ENCODE measurements at places on chromosomes 6 and 20.

GRCh38 chr6:116369540-116369939, 1.2 kb upstream of the DSE start:
- no peak for DNase-seq

DNA sequence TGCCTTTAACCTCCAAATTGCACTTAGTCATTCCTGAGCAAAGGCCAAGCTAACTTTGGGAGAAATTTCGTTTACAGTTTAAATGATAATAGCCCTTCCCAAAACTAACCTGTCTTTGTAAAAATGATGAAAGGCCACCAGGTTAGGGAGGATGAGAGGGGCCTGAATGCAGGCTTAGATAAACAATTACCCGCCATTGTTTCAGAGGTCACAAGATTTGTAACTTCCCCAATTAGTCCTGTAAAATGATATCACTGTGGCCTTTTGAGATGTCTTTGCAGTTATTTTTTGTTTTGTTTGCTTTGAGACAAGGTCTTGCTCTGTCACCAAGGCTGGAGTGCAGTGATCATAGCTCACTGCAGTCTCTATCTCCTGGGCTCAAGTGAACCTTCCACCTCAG, 26.3 kb downstream of the GNL1 start:
- DNase-seq: no peak

DNA sequence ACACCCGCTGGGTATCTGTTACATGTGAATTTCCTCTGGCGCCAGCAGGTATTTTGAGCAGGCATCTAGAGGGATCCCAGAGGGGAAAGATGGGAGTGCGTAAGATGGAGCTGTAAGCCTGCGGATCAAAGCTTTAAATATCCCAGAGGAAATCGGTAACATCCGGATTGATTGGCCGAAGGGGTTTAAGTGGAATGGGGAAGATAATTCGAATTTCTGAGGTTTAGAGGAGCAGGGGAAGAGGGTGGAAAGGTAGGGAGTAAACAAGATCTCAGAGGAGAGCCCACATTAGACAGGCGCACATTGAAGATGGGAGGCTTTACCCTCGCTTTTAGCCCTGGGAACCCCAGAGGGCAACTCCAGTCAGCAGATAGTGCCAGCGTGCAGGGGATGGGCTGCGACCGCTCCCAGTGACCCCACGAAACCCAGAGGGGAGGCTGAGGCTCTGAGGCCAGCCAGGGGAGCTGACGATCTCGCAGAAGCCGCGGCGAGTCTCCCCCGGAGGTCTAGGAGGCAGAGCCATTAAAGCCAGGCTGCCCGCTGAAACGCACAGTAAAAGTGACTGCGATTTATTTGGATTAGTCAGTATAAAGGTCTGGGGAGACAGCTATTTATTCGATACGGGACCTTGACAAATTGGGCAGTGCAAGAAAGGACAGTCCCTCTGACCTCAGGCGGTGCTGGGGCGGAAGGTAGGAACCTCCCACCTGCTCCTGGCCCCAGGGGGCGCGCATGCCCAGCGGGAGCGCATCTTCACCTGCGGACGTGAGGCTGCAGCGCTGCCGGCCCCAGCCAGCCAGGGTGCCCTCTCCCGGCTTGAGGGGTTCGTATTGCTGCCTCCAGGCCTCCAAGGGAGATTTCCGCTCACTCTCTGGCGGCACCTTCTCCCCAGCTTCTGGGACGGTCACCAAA, 34.3 kb upstream of the TCF21 start:
- no peak for DNase-seq

GRCh38 chr6:143939364-143939763, 68.7 kb downstream of the PLAGL1 start:
- no peak for DNase-seq

DNA sequence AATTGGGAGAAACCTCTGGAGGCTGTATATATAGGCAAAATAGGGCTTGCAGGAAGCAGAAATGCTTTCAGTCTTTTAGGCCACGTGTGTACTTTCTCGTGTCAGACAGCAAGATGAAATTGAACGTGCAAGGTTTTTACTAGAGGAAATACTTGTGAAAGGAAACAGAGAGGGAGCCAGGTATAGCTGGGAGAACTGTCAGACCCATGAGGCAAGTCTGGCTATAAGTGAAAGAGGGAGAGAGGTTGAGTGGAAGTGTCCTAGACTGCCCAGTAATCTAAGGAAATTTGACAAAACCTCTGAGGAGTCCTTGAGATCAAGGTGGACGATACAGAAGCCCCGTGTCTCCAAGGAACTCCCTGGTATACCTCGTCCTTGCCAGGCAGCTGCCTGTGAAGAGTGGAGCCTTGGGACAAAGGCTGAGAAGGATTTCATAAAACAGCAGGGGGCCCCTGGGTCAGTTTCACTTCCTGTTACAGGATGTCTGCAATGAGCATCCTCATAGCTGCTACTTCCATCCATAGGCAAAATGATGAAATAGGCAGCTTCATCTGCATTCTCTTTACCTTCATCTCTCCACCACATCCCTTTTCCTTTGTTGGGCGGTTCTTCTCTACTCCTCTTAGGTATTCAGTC, 114.4 kb upstream of the MAP3K7 start:
- no peak for DNase-seq

GRCh38 chr6:90241229-90241880, 55.3 kb downstream of the BACH2 start:
- DNase-seq: no peak

DNA sequence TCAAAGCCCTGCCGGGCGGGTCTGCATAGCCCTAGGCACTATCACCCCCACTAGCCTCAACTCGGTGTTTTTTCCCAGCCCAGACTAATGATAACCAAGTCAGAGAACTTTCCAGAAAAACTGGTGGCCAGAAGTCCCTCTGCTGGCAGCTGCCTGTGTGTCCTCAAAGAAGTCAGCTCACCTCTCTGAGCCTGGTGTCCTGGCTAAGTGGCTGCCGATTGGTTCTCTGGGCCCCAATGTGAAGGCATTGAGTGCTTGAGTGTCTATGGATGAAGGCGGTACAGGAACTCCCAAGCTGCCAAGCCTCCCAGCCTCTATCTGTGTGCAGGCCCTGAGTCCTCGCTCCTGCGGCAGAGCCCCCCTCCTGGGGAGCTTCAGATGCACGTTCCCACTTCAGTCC, 355.6 kb downstream of the TAF4 start:
- no peak for DNase-seq

DNA sequence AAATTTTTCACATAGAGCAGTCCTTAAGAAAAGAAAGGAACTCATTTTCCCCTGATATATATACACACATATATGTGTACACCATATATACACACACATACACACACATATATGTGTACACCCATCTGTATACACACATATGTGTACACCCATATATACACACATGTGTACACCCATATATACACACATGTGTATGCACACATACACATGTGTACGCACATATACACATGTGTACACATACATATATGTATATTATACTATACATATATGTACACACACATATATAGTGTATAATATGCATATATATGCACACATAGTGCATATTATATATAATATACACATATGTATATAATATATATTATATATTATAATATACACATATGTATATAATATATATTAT, 9.1 kb downstream of the MAP3K4 start:
- DNase-seq: no peak

DNA sequence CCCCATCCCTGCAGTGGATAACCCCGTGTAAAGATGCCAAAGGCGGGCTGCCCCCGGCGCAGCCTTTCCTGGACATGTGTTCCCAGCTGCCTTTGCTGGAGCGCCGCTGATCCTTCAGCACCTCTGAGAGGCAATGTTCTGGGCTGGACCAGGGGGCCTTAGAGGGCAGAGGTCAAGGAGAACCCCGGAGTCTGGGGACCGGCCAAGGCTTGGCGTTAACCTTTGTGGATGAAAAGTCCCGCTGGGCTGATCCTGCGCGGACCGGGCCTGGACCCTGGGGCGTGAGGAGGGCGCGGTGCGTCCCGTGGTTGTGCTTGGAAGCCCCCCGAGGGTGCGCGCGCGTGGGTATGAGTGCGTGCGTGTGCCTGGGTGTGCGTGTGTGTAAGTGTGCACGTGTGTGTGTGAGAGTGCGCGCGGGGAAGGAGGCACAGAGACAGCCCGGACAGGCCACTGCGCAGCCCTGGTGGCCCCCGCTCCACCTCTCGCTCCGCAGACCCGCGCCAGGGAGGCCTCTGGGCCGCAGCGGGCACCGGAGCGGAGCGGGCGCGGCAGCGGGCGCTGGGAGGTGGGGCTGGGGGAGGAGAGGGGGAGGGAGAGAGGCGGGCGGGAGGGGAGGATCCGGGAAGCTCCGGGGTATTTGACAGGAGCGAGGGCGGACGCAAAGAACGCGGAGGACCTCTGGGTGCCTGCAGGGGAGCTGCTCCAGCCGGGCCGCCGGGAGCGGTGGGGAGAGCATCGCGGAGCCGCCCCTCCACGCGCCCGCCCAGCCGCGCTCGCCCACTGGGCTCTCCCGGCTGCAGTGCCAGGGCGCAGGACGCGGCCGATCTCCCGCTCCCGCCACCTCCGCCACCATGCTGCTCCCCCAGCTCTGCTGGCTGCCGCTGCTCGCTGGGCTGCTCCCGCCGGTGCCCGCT, at the start of gene SMOC2:
SMOC2 (plus strand) TSS at position 665 of the 914 bp plus-strand sequence; CDS start at position 852, 187 bp downstream.
- no peak for DNase-seq

- DNase-seq: no peak
These were observed 245.8 kb downstream of the PKHD1 start for GRCh38 chr6:51841626-51842025.

DNA sequence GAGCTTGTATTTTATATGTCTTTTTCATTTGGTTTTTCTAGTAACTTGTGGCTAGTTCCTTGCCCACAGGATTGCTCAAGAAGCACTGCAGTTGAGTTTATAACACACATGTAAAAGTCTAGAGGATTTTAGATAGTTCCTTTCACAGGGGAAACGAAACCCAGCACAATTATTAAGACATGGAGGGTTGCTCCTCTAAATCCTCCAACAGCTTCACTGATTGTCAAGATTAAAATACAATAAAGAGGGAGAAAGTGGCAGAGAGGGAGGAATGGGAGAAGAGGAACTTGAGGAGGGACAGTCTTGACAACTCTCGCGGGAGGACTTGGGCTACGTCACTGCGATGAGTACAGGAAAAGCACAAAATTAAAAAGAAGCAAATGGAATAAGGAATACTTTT, 9.7 kb upstream of the TBC1D7 start:
- no peak for DNase-seq

GRCh38 chr20:45727044-45727443, 4.9 kb downstream of the SPINT4 start:
- no peak for DNase-seq

- no peak for DNase-seq
These were observed 174.9 kb downstream of the CD109 start for GRCh38 chr6:73870907-73871306.

DNA sequence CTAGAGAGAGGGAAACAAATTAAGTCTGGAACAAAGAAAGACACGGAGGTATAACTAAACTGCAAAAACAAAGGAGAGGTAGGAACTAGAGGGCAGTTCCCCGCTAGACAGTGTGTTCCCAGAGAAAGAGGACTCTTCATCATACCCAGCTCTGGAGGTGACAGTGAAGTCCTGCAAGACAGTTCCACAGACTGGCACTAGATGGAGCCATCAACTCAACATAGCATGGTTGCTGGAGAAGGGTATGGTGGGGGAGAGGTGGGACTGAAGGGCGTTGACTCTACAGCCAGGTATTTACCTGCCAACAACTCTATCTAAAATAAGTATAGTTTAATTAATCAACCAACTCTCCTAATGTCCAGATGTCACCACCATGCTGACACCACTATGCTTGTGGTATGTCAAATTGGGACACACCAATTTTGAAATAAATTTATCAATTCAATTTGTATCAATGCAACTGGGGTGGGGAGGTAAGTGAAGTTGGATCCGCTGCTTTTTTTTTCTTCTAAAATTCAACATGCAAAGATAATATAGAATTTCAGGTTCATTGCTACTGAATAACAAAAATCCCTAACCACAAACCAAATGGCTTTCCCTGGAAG, 9.7 kb downstream of the BACH2 start:
- peak; percentile 37 for DNase-seq

DNA sequence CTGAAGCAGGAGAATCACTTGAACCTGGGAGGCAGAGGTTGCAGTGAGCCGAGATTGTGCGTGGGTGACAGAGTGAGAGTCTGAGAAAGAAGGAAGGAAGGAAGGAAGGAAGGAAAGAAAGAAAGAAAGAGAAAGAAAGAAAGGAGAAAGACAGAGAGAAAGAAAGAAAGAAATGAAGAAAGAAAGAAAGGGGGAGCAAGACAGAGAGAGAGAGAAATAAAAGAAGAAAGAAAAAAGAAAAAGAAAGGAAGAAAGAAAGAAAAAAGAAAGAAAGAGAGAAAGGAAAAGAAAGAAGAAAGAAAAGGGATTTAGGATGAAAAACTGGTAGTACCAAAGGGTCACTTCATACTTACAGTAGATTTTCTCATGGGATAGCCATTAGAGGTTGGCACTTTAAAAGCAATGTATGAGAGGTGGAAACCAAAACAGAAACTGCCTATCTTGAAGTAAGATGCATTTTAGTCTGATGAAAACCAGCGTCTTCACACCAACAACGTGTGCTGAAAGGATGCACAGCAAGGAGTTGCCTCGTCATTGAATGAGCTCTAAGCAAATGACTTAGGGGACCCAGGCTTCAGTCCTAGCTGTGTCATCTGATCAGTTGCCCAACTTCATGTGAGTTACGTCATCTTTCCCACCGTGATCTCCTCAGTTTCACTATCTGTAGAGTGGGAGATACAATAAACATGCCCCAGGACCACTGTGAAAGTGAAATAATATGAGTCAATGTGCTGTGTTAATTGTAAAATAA, 133.9 kb upstream of the NEDD9 start:
- DNase-seq: no peak

- DNase-seq: no peak
These were observed 9.6 kb downstream of the JARID2 start for GRCh38 chr6:15255481-15255880.

- DNase-seq: no peak
These were observed 56.5 kb downstream of the SCML4 start for GRCh38 chr6:107767637-107768036.

DNA sequence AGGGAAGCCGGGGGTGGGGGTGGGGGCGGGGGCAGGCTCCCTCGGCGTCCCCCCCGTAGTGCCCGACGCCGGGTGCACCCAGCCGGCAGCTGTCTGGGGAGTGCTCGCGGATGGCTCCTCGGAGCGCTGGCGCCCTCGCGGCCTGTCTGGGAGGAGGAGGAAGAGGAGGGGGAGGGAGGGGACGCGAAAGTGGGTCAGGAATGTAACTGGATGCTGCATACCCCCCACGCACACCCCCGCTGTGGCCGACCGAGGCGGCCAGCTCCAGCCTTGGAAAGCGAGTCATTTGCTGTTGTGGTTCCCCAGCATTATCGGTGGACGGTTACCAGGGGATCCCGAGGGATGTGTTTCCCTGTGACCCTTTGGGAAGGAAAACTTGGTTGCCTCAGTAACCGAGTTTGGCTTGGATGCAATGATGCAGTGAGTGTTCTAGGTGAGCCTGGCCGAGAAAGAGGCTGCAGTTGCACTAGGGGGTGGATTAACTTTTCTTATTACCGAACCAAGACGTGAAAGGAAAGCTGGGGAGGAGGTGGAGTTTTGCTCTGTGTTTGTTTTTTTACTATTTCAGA, 55.2 kb upstream of the RREB1 start:
- no peak for DNase-seq

GRCh38 chr6:157200611-157201010, 122.7 kb downstream of the TMEM242 start:
- no peak for DNase-seq

- peak; percentile 35 for DNase-seq
These were observed 10.2 kb downstream of the SENP6 start for GRCh38 chr6:75611702-75612375.

All from stimulated activated CD8-positive, alpha-beta memory T cell treated with anti-CD3 and anti-CD28 coated beads, Interleukin-4, amount 100 ng/mL, for 4 hours (primary cell).